ENCODE measurements at places on chromosomes 2 and 18.

DNA sequence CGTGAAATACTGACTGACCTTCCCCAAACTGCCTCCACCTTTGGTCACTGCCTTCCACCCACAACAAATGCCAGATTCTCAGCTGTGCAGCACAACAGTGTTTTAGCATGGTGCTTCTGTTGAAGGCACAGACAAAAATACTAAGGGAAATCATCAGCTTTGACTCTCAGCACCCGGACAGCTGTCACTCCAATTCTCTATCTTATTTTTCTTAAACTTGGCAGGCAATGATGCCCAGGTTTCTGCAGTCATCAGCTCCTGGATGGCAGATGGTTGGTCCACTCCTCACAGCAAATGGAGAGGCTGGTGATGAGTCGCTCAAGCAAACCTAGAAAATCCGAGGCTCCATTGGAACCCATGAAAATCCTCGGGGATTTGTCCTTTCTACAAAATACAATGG lies 2.9 kb upstream of the FAM124B start:
- no peak for DNase-seq

DNA sequence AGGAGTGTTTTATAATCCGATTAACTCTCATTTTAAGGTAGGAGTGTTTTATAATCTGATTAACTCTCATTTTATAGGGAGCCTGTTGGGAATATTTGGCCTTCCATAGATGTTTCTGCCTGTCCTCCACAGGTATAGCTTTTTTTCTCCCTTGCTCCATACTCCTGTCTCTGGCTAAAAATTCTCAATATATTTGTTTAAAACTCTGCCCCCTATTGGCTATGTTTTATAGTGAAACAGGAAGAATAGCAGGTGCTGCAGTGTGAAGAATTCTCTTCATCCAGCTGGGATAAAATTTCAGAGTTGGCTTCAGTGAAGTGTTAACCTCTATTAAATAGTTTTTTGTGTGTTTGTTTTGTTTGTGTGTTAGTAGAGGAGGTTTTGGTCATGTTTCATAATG lies 1046.0 kb upstream of the TMEFF2 start:
- DNase-seq: peak; percentile 15

- DNase-seq: no peak
Observed at GRCh38 chr2:105437708-105438103, 38.9 kb upstream of the FHL2 start.

DNA sequence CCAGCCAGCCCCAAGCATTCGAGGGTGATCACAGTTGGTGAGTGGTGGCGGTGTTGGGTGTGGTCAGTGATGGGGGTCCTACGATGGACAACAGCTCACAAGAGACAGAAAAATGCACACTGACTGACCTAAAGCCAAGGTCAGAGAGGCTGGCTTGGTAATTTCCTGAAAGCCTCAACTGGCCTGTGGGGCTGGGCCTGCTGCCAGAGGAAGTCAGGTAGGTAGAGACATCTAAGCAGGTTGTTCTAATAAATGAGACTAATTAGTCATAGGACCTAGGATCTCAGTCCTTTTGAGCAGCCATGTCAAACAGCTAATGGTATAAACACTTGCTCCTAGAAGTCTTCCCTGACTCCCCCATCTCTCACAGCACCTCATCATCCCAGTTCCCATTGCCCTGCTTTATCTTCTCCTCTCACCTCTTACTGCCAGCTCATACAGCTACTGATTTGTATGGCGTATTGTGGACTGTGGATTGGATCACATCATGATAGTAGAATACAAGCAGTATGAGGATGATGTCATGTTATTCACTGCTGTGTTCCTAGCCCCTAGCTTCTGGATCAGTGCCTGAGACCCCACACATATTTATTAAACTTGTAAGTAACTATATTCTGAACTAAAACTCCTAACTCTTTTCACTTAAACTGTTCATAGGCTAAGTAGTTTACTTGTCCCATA lies 262.9 kb upstream of the KLHL29 start:
- no peak for DNase-seq

DNA sequence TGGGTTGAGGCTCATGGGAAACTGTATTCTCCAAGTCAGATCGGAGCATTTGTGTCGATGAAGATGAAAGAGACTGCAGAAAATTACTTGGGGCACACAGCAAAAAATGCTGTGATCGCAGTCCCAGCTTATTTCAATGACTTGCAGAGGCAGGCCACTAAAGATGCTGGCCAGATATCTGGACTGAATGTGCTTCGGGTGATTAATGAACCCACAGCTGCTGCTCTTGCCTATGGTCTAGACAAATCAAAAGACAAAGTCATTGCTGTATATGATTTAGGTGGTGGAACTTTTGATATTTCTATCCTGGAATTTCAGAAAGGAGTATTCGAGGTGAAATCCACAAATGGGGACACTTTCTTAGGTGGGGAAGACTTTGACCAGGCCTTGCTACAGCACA lies 336.6 kb downstream of the PAX3 start:
- no peak for DNase-seq

DNA sequence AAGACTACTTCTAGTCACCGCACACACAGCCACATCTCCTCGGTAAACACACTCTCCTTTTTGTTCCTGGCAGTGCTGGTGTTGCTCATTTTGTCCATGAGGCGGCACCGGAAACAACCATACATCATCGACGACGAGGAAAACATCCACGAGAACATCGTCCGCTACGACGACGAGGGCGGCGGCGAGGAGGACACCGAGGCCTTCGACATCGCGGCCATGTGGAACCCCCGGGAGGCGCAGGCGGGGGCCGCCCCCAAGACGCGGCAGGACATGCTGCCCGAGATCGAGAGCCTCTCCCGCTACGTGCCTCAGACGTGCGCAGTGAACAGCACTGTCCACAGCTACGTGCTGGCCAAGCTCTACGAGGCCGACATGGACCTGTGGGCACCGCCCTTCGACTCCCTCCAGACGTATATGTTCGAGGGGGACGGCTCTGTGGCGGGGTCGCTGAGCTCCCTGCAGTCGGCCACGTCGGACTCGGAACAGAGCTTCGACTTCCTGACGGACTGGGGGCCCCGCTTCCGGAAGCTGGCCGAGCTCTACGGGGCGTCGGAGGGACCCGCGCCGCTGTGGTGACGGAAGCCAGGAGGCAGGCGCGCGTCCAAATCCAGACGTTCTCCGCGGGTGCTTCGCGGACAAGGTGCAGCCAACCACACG lies 221.0 kb downstream of the CDH20 start:
- no peak for DNase-seq

DNA sequence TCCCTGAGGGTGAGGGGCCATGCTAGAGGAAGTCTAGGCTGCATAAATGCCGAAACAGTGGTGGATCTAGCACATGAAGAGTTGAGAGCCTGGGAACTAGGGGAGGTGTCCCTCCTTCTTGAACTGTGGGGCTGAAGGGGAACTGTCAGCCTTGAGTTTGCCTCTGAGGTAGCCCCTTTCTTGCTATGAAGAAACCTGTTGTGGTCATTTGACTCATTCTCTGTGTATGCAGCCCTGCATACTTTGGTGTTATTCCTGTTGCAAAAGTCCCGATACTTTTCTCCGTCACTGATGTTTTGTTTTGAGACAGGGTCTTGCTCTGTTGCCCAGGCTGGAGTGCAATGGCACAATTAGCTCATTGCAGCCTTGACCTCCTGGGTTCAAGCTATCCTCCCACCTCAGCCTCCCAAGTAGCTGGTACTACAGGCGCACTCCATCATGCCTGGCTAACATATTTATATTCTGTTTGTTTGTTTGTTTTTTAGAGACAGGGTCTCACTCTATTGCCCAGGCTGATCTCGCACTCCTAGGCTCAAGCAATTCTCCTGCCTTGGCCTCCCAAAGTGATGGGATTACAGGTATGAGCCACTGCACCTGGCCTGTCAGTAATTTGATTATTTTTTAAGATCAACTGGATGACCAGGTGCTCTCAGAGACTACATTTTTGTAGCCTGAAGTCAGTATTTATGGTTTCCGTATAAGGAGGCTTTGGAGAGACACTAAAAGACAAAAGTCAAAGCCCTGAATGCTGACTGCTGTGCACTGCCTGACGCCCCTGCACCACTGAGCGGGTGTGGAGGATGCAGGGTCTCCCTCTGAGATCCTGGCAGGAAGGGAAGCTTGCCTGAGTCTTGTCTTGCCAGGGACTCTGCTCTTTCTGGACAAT lies 126.0 kb upstream of the MSH6 start:
- DNase-seq: peak; percentile 12

GRCh38 chr2:52929412-52929811 lies 838.2 kb upstream of the CHAC2 start:
- no peak for DNase-seq

GRCh38 chr2:189751080-189751658 lies 11.4 kb downstream of the OSGEPL1 start:
- DNase-seq: peak; percentile 57

DNA sequence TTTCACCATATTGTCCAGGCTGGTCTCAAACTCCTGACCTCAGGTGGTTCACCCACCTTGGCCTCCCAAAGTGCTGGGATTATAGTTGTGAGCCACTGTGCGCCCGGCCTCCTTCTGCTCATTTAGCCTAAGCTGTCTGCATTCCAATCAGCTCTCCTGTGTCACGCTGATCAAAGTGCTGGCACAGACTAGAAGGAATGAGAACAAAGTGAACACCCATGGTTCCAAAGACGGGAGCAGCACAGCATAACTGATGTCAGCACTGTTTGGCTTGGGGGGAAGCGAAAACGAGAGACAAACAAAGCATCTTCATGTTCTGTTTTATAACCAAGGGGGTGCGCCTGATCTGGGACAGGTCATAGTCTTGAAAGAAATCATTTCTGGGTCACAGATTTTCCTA lies 43.3 kb downstream of the DIPK1C start:
- DNase-seq: no peak

DNA sequence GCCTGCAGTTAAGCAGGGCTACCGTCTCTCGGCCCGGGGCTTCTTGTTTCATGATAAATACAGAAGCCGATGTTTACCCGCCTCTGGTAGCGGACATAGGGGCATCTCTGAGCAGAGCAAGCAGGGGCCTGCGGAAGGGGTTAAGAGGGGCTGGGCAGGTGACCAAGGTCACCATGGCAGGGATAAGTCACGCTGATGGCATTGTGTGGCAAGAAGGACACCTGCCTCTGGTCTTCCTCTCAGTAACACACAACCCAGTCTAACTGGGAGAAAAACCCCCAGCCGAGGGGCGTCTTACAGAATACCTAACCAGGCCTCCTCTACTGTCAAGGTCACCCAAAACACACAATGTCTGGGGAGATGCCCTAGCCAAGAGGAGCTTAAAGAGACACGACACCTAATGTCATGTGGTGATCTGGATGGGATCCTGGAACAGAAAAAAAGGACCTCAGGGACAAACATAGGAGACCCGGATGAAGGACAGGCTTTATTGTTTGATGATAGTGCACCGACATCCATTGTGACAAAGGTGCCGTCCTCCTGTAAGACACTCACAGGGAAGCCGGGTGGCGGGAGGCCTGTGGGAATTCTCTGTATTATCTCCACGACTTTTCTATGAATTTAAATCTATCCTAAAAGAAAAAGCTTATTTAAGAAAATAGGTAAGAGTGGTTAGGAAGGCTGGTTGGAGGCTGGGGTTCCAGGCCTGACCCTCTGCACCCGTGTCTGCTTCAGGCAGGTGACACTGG lies 24.8 kb downstream of the SH3BP4 start:
- DNase-seq: no peak

GRCh38 chr2:43158259-43158880 lies 68.0 kb downstream of the ZFP36L2 start:
- peak; percentile 95 for DNase-seq

DNA sequence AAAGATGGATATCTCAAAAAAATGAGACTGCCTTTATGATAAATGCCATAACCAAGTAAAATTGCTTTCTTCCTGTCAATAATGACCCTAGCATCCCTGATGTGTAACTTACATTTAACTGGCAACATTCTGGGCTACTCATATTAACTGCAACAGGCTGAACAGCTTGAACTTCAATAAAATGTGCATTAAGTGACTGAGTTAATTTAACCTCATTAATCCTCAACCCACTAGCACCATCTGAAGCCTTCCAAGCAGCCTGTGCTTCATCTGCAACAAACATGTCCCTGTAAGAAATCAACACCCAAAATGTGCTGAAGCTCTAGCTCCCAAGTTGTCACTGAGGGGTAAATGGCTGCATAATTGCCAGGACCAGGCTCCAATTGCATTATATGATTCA lies 296.2 kb upstream of the ZC3H15 start:
- no peak for DNase-seq

- no peak for DNase-seq
Observed at GRCh38 chr2:12642859-12643258, 73.9 kb upstream of the TRIB2 start.

DNA sequence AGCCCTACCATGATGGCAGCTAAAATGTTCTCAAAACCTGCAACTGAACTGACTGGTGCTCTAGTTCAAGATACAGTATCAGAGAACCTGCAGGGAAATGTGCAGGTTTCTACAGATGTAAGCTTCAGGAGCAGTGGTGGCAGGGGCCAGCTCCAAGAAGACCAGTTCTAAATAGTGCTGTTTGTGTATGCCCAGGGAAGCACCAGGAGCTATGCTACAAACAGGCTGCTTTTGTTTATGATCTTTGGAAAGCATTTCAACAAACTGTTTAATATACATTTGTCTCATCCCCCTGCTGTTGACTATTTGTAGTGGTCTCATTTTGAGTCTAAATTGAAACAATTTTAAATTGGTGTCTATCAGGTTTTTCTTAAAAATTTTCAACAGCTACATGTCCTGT lies 20.7 kb downstream of the FZD5 start:
- no peak for DNase-seq

DNA sequence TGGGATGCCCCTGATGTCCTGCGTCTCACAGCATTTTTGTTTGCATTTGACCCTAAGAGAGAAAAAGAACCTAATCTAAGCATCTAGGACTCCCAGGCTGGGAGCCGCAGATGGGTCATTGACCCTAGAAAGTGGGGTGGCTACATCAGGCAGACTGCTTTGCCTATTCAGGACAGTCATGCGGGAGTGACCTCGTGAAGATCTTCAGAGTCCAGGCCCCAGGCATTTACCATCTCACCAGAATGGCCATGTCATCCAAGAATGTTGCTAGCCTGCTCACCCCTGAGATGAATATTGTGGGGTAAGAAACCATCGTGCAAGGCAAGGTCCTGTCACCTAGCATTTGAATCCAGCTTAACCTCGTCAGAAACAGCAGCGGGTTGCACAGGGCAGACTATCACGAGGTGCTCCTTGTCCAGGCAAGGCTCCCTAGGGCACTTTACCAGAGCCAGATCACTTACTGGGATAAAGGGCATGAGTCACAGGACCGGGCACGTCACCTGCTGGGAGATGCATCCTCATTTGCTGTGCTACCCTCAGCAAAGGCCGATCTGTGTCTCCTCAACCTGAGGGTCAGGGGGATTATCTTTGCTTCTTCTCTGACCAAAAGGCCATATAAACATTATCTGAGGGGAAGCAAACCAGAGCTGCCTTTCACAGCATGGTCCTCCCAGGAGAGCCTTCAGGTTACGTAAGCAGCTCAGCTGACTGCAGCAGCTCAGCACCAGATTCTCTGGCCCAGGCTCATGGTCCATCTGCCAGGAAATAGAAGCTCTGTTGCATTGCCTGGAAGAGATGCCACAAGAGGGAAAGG lies 162.3 kb downstream of the ACKR3 start:
- peak; percentile 49 for DNase-seq

GRCh38 chr2:65256054-65256453 lies 28.4 kb downstream of the ACTR2 start:
- peak; percentile 16 for DNase-seq

- DNase-seq: no peak
Observed at GRCh38 chr2:159769147-159769546, 28.9 kb downstream of the CD302 start.
